T-cell (primary cell): ENCODE measurements at places on chromosomes 4 and X.

DNA sequence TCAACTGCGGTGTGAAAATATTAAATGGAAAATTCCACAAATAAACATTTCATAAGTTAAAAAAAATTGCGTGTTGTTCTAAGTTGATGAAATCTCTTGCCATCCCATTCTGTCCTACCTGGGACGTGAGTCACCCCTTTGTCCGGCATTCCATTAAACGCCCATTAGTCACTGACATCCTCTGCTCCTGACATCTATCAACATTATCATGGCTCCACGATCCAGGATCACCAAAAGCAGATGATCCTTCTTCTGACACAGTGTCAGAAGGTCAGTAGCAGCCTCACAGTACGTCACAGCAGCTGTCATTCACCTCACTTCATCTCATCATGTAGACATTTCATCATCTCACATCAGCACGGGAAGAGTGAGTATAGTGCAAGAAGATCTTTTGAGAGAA, 125.7 kb downstream of the ZNF827 start:
- no peaks in the 10 kb centered on the region for H3K4me1 ChIP-seq
- H3K36me3 ChIP-seq = peaks cover 14% of the 10 kb centered on the region
- H3K27ac ChIP-seq = no peak overlapping the region
- no peaks in the 10 kb centered on the region for H3K27me3 ChIP-seq

DNA sequence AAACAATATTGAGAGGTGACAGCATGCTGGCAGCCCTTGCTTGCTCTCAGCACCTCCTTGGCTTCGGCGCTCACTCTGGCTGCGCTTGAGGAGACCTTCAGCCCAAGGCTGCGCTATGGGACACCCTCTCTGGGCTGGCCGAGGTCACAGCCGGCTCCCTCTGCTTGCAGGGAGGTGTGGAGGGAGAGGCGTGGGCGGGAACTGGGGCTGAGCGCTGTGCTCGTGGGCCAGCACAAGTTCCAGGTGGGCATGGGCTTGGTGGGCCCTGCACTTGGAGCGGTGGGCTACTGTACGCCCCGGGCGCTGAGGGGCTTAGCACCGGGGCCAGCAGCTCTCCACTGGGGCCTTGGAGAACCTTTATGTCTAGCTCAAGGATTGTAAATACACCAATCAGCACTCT, 1613.8 kb upstream of the IGFBP7 start:
- no peak overlapping the region for H3K4me3 ChIP-seq
- no peaks in the 10 kb centered on the region for H3K36me3 ChIP-seq
- no peak for DNase-seq
- H3K4me1 ChIP-seq = no peaks in the 10 kb centered on the region
- no peak overlapping the region for H3K27ac ChIP-seq

DNA sequence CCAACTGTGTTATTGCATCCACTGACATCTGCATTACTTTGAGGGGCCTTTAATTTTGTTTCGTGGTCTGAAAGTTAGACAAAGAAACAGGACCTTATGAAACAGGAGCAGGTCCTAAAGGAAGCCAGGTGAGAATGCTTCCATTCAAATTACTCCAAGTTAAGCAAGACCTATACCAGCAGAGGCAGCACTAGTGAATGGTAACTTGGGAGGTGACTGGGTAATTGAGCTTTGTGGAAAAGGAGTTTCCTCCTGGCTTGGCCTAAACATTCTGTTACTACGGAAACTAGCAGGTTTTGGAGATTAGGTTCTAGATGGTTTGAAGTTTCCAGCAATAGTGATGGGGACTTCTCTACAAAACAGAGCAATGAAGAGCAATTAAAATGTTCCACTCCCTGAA, 173.5 kb downstream of the NKX6-1 start:
- no peak for DNase-seq
- H3K27ac ChIP-seq = no peak overlapping the region
- H3K4me3 ChIP-seq = no peak overlapping the region
- no peaks in the 10 kb centered on the region for H3K27me3 ChIP-seq

GRCh38 chrX:64975491-64975890, 759 bp downstream of the ZC4H2 start:
- H3K27me3 ChIP-seq = no peaks in the 10 kb centered on the region
- peaks cover 9% of the 10 kb centered on the region for H3K4me1 ChIP-seq
- peak overlapping the region; percentile 71 for H3K4me3 ChIP-seq
- no peak for DNase-seq

DNA sequence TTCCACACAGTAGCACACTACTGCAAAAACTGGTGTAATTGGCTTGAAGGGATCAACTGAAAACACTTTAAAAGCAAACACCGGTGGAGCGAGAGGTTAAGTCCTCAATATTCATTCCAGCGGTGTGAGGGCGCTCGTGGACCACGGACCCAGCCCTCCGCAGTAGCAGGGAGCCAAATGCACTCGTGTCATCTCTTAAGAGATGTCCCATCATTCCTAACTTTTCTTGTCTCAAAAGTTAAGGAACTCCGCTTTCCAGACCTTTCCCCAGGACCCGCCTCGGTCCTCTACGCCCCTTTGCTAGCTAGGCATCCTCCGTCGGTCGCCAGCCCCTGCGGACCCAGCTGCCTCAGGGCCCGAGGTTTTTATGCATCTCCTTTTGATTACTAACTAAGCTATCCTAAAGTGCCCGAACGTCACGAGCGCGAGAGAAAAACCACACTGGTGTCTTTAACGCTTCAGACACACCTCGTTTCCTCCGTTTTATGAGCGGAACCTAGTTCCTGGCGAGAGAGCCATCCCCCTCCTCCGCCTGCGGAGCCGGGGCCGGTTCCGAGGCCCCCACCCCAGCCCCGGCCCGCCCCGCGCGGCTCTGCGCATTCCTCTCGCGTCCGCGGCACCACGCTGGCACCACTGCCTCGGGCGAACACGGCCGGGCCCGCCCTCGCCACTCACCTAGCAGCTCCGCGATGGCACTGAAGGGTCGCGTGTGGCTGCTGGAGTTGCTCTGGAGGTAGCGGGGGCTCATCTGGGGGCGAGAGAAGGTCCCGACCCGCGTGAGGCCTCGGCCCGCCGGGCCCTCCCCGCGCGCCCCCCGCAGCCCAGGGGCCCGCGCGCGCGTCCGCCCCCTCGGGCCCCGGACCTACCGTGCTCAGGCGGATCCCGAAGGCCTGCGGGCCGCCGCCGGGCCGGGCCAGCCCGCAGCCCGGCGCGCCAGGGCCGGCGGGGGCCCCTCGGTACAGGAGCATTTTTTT, 723 bp downstream of the MORC4 start:
- H3K36me3 ChIP-seq = no peaks in the 10 kb centered on the region
- H3K27me3 ChIP-seq = no peaks in the 10 kb centered on the region
- H3K27ac ChIP-seq = no peak overlapping the region

DNA sequence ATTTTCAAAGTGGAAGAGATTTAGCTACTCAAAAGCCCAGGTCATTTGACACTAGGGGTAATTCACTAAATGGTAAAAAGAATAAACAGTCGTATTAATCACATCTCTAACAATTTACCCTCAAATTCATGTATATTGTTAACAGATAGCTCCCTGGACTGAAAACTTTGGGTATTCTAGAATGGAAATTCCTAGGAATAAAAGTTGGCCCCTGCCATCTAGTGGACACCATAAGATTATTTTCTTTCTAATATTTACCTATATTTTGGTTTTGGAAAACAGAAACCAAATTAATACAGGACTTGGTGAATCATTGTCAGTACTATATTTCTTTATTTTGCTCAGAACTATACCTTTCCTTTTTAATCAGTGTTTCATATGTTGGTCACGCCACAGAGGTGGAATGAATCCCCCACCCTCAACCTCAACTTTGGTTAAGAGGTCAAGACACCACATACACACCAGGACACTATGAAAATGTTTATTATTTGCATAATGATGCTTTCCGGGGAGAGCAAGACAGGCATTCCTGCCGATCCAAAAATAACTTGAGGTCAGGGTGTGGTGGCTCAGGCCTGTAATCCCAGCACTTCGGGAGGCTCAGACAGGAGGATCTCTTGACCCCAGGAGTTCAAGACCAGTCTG, 96.2 kb upstream of the APOOL start:
- H3K27ac ChIP-seq = no peak overlapping the region
- no peaks in the 10 kb centered on the region for H3K36me3 ChIP-seq
- no peaks in the 10 kb centered on the region for H3K27me3 ChIP-seq
- no peak overlapping the region for H3K4me3 ChIP-seq

DNA sequence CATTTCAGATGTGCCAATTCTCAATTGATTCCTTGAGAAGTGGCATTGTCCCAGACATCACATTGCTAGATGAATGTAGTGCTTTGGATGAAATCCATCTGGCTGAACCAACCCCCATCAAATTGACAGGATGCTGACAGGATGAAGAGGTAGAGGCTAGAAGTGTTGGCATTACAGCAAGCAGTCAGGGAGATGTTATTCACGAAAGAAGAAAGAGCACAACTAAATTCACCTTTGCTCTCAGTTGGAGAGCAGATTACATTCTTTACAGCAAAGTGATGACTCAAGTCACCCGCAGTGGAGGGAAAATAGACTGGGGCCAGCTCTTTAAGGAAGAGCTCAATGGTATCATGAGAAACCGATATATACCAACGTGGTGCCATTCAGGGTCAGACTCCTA, 259.6 kb downstream of the C4orf33 start:
- no peak overlapping the region for H3K27ac ChIP-seq
- no peak for DNase-seq
- no peaks in the 10 kb centered on the region for H3K27me3 ChIP-seq
- H3K36me3 ChIP-seq = no peaks in the 10 kb centered on the region
- no peaks in the 10 kb centered on the region for H3K4me1 ChIP-seq

- H3K27ac ChIP-seq = no peak overlapping the region
- H3K4me3 ChIP-seq = no peak overlapping the region
- no peaks in the 10 kb centered on the region for H3K36me3 ChIP-seq
- DNase-seq = no peak
- H3K27me3 ChIP-seq = peaks cover 24% of the 10 kb centered on the region
These were observed 69.7 kb upstream of the PPP3CA start for GRCh38 chr4:101417046-101417445.

DNA sequence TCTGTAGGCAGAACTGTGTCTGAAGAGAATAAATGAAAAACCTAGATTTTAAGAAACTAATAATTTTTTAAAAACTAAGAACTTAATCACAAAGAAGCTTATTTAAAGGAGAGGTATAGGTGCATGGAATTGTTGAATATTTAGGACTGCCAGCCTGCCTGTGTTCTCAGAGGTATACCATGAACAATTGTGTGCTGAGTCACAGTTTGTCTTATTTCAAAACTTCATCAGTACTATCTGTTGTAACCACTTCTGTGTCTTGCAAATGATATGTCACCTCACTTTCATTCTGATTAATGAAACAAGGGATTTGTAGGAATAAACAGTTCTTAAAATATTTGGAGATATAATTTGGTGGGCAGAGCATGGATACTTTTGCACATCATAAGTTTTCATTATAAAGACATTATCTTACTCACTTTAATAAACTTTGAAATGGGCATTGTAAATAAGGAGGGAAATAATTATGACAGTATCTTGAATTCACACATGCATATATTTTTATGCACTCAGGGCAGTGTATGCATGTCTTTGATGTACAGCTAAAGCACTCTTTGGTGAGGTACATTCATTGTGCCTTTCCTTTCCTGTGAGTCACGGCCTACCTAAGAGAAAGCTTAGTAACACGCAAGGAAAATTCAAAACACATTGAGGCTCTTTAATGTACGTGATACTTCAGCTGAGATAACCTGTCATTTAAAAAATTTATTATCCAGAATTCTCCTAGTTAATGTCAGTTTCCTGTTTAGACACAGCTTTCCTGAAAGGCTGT, 31.7 kb downstream of the STOX2 start:
- no peaks in the 10 kb centered on the region for H3K4me1 ChIP-seq
- H3K4me3 ChIP-seq = no peak overlapping the region
- no peak overlapping the region for H3K27ac ChIP-seq
- DNase-seq = no peak

DNA sequence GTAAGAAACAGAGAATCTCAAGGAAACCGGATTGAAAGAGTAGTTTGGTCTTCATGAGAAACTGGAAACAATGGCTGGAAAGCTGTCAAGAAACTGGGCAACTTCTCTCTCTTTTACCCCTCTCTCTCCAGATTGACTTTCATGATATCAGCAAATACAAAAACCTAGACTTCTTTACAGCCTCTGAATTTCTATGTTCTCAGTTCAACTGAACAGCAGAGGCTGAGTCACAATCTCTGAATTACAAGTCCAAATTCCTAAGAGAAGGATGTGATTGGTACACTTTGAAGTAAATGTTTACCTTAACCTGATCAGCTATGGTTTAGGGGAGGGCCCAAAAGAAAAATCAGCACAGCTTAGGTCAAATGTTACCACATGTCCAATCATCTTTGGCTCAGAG, 974.9 kb downstream of the RPA4 start:
- no peak for DNase-seq
- H3K27me3 ChIP-seq = no peaks in the 10 kb centered on the region
- H3K36me3 ChIP-seq = no peaks in the 10 kb centered on the region
- H3K4me3 ChIP-seq = no peak overlapping the region
- H3K27ac ChIP-seq = no peak overlapping the region
- H3K4me1 ChIP-seq = no peaks in the 10 kb centered on the region

GRCh38 chrX:150544835-150545770, 23.3 kb upstream of the MTM1 start:
- no peak overlapping the region for H3K4me3 ChIP-seq
- H3K27me3 ChIP-seq = no peaks in the 10 kb centered on the region
- DNase-seq = no peak
- H3K4me1 ChIP-seq = peaks cover 38% of the 10 kb centered on the region
- no peaks in the 10 kb centered on the region for H3K36me3 ChIP-seq
- no peak overlapping the region for H3K27ac ChIP-seq

DNA sequence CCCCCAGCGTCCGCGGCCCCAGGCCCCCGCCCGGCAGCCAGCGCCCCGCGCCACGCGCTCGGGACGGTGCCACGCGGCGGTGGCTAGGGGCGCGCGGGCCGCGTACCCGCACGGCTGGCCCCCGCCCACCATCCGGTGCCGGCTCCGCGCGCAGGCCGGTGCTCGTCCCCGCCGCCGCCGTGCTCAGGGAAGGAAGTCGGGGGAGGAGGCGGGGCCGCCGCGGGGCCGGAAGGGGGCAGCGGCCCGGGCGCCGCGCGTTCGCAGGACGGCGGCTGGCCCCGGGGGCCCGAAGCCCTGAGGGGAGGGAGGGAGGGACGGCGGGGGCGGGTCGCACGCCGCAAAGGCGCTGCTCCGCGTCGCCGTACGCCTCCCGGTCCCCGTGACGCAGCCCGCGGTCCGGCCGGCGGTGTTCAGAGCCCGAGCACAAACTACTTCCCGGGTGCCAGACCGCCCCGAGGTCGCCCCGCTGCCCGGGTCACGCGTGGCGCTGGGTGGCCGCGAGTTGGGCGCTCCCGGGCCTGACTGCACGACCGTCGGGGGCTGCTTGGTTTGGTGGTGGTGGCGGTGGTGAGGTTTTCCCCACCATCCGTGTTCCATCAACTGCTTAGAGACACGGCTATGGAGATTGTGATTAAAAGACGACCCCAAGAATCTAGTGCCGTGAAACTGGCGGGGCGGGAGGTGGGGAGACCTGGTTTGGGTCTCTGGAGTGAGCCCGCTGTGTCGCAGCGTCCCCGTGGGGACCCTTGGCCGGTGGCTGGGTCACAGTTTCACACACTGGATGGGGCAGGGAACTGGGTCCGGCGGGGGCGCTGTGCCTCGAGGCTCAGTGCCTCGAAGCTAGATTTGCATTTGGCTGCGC, at the start of gene DCTD:
Gene DCTD, minus strand, starts transcription at position 205 of the 862 bp plus-strand sequence. CDS start 1,818 bp downstream, outside the sequence.
- peaks cover 14% of the 10 kb centered on the region for H3K4me1 ChIP-seq
- peak within 1 kb of the TSS; percentile 75 for H3K4me3 ChIP-seq
- H3K36me3 ChIP-seq = peaks cover 18% of the 10 kb centered on the region
- peak within 1 kb of the TSS; percentile 98 for H3K27ac ChIP-seq
- DNase-seq = peak; percentile 72

GRCh38 chr4:72817012-72817411, 248.0 kb upstream of the ADAMTS3 start:
- H3K27ac ChIP-seq = no peak overlapping the region
- DNase-seq = no peak
- H3K4me1 ChIP-seq = no peaks in the 10 kb centered on the region

- peak overlapping the region; percentile 71 for H3K4me3 ChIP-seq
- no peak overlapping the region for H3K27ac ChIP-seq
- H3K27me3 ChIP-seq = peaks cover 34% of the 10 kb centered on the region
These were observed 4.0 kb upstream of the PDGFRA start for GRCh38 chr4:54224996-54225597.
